ENCODE measurements at places on chromosomes 4 and X.

- DNase-seq: no peak
Observed at GRCh38 chrX:2751291-2751690, 549 bp upstream of the XG start.

GRCh38 chr4:24076811-24077210 is 187.0 kb upstream of the PPARGC1A start:
- peak; percentile 5 for DNase-seq

DNA sequence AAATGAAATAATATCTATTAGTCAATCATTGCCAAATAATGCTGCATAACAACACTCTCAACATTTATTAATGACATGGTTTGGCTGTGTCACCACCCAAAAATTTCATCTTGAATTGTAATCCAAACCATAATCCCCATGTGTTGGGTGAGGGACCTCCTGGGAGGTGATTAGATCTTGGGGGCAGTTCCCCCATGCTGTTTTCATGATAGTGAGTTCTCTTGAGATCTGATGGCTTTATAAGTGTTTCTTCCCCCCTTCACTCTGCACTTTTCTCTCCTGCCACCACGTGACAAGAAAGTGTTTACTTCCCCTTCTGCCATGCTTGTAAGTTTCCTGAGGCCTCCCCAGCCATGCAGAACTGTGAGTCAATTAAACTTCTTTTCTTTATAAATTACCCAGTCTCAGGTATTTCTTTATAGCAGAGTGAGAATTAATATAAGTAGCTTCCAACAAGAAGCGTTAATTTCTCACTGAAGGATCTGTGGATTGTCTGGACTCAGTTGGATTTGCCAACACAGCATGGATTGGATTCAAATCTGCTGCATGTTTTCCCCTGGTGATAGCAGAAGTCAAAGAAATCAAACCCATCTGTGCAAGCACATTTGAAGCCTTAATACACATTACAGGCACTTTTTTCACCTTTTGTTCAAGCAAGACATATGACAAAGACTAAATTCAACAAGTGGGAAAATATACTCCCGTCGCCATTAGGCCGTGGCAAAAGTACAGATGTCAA is 216.6 kb downstream of the PDGFC start:
- no peak for DNase-seq

- no peak for DNase-seq
Observed at GRCh38 chr4:25797136-25797535, 65.7 kb downstream of the SEL1L3 start.

- no peak for DNase-seq
Observed at GRCh38 chrX:31255310-31256033, 183.6 kb upstream of the FTHL17 start.

DNA sequence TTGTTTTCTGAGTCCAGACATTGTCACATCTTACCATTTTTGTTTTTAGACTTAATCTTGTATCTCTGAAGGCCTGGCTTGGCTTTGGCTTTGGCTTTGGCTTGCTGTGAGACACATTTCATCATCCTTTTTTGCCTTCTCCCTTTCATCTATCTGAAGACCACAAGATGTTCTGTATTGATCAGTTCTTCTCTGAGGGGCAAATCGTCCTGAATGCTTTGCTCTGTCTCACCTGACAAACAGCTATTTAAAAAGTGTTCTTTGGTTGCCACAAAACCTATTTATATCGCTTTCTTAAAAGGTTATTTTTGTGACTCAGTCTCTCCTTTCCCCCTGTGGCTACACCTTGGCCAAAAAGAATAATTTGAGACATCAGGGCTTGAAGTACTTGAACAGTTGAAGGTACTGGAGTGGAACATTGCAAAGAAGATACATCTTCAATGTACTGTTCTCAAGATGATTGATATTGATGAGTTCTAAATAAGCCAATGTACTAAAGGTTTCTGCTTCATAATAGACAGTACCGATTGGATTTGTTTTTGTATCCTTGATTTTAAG is 80.7 kb downstream of the ALG13 start:
- no peak for DNase-seq

GRCh38 chr4:124711471-124712371 is 811 bp downstream of the ANKRD50 start:
- no peak for DNase-seq

DNA sequence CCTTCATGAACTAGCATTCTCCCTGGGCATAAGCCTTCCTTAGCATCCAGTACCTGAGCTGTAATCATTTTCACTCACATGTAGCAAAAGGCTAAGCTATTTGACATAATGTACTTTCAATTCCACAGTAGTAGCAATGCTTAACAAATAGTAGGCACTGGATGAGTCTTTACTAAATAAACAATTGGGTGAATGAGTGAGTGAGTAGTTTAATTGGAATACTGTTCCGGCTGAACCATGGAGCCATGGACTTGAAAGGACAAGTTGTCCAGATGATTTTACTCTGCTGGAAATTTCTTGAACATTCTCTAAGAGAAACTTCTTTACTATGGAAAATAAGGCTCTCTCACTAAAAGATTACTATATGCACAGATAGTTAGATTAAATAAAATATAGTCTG is 159.3 kb downstream of the FAM47B start:
- DNase-seq: no peak

DNA sequence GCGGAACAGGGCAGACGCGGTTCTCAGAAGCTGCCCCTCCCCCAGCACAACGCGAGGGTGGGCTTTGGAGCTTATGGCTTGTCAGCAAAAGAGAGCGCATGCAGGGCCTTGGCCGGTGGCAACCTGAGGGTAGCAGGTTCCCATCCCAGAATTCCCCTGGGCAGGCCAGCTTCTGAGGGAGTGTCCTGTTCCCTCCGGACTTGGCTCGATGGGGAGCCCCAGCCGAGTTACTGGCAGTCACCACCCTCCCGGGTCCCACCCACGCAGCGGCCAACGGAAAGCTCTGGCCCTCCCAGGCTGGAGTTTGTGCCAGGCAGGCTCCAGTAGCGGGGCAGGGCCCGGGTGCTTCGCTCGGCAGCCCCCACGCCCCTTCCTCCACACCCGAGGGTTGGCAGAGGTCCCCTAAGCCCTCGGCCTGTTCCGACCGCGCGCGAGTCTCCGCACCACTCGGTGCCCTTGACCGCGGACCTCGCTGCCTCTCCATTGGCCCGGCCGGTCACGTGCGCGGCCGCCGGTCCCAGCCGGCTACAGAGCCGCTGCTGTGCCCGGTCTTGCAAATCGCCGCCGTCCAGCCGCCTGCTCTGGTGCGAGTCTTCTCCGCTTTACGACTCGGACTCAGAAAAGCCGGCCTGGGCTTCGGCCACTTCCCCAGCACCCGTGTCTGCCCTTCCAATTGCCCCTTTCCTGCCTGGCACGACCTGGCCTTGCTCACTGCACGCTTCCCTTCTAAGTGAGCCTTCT is 20.9 kb upstream of the MTM1 start:
- no peak for DNase-seq

DNA sequence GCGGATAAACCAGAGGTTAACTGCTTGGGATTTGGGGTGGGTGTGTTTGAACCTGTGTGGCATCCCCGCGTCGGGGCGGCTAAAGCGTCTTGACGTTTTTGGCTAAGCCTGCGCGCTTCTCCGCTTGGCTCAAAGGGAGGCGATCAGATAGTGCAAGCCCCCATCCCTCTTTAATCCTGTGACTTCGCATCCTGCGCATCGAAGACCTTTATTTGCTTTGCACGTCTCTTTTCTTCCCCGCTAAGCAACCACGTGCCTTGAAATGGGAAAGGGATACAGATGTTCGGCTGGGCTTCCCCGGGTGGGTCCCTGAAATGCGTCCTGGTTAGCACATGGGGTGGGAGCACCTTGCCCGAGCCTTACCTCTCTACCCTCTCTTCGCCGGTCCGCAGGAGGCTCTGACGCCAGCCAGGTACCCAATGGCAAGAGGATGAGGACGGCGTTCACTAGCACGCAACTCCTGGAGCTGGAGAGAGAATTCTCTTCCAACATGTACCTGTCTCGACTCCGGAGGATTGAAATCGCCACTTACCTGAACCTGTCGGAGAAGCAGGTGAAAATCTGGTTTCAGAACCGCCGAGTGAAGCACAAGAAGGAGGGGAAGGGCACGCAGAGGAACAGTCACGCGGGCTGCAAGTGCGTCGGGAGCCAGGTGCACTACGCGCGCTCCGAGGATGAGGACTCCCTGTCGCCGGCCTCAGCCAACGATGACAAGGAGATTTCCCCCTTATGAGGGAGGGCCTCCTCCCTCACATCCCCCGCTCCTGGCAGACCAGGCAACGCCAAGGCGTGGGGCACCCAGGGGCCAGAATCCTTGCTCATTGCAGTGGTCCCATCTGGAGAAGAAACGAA is 1.5 kb downstream of the GSX2 start:
- no peak for DNase-seq

DNA sequence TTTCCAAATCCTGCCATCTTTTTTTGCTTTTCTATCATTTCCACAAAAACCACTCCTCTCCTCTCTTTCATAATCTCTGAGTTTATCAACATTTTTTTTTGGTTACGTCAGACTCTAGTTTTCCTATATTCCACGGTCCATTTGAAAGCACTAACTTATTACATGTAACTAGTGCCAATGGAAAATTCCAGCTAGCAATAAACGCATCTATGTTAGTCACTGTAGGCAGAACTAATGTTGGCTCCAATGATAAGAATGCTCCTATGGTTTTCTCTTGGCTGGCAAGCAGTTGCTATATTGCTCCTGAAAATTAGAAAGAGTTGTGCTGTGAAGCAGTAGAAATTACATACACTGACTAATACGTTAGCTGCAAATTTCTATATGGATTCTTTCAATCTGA is 634.6 kb upstream of the FTHL17 start:
- DNase-seq: no peak

- no peak for DNase-seq
Observed at GRCh38 chrX:2324151-2324550, 176.6 kb downstream of the DHRSX start.

GRCh38 chr4:131137196-131137595 is 2011.9 kb upstream of the PCDH10 start:
- DNase-seq: no peak

DNA sequence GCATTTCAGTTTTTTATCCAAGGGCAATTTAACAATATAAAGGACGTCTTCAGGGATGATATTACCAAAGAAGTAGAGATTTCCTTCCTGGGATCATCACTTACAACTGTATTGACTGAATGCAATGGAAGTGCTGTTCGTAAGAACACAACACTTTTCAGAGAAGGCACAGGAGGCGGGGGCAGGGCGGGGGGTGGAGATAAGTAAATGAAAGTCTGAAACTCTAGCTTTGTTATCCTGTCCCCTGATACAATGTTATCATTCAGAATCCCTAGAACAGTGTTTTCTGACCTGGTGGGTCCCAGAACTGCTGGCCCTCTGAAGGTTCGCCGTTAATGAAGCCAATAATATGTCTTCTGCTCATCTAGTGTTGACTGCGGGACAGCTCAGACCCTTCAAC is 124.6 kb downstream of the NSUN7 start:
- no peak for DNase-seq

DNA sequence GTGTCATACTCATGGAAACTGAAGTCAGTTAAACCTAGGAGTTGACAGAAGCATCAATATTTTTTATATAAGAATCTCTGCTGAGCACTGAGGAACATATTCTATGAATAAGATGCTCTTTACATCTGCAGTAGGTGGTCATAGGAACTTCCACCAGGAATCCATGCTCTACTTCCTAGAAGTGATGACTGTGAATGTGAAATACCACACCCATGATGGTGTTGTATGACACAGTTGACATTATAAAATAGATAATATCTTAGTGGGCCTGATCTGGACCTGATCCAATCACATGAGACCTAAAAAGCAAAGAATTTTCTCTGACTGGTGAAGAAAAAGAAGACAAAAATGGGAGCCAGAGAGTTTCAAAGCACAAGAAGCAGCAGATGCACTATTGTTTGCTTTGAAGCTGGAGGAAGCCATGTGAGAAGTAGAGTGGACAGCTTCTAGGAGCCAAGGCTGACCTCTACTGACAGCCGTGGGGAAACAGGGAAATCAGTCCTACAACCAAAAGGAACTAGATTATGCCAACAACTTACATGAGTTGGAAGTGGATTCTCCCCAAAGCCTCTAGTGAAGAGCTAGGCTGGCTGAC is 68.6 kb upstream of the HS3ST1 start:
- no peak for DNase-seq

GRCh38 chr4:142405695-142406498 is 440.2 kb downstream of the INPP4B start:
- no peak for DNase-seq

DNA sequence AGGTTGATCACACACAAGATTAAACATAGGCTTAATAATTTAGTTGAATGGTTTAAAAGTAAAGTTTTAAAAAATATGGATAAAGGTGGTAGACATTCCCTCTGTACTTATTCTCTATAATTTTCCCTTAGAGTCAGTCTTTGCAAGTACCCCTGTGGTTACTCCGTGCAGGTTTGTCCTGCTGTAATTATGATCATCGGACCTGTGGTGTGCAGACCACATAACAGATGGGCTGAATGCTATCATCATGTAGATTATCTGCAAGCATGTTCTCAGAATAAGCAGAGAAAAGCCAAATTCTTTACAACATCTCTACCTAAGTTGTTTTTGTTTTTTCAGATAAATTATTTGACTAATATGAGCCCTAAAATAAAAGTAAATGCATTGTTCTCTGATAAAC is 146.8 kb downstream of the FSTL5 start:
- no peak for DNase-seq

- DNase-seq: no peak
Observed at GRCh38 chr4:7199771-7200441, 7.6 kb downstream of the SORCS2 start.

DNA sequence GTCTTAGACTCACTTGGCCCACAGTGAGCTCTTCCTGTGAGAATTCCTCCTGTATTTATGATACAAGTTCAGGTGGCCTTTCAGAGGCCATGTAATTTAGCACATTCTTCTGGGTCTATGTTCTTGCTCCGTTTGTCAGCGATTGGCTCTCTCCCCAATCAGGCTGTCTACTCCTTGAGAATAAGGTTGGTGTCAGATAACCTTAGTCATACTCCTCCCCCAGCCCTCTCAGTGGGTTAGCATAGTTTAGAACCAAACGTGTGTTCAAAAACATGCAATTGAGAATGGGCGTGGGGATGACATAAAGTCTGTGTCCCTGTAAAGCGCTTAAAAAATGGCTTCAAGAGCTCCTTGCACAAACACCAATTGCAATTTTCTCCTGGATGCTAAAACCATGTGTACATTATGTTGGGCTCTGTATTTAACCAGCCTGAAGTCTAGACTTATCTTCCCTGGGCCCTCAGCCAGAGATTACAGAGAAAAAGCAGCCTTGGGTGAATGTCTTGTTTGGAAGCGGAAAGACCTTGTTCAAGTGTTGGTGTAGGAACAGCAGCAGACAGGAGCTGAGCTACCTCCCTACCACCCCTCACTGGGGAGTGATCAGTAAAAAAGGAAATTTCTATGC is 9.9 kb upstream of the CT47C1 start:
- DNase-seq: no peak

GRCh38 chr4:7784131-7784870 is 155.4 kb downstream of the AFAP1 start:
- no peak for DNase-seq

DNA sequence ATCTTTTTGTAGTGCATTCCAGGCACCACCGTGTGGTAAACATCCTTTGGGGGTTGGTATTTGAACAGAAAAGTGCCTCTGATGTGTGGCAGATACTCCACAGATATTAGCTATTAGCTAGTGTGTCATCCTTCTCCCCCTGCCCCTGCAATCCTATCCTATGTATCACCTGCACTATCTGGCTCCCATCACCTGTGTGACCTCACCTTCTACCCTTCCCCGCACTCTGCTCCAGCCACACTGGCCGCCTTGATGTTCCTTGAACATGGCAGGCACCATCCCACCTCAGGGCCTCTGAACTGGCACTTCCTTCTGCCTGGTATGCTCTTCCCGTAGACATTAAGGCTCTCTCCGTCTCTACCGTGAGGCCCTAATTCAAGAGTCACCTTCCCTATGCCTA is 3.7 kb downstream of the ELK1 start:
- no peak for DNase-seq
